ENCODE measurements at places on chromosomes 2 and 18.

GRCh38 chr2:37013315-37013641 is 46.9 kb upstream of the STRN start:
- DNase-seq: no peak

GRCh38 chr2:38499548-38500282 is 103.0 kb downstream of the HNRNPLL start:
- DNase-seq: no peak

GRCh38 chr18:23391156-23391555 is 61.9 kb upstream of the RIOK3 start:
- no peak for DNase-seq

- DNase-seq: no peak
Observed at GRCh38 chr2:188450732-188451483, 159.2 kb downstream of the GULP1 start.

- no peak for DNase-seq
Observed at GRCh38 chr2:39153312-39153711, 32.5 kb upstream of the SOS1 start.

- no peak for DNase-seq
Observed at GRCh38 chr2:158965107-158965506, 3.3 kb upstream of the TANC1 start.

DNA sequence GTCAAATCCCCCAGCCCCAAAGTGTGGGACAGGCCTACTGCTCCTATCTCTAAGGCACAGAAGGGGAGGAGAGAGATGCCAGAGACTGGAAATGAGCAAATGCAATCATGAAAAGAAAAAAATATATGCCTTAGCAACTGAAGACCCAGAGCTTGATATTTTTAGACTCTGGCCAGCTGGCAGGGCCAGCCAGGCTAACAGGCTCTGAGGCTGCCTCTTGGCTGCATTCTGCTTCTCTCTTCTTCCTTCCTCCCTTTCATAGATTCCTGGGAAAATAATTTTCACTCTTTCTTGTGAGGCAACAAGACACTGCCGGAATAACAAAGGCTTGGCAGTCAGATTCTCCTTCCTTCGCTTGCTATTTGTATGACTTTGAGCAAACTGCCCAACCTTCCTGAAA is 209.1 kb downstream of the RAD51AP2 start:
- no peak for DNase-seq

GRCh38 chr18:79465392-79465991 is 69.8 kb downstream of the NFATC1 start:
- no peak for DNase-seq

DNA sequence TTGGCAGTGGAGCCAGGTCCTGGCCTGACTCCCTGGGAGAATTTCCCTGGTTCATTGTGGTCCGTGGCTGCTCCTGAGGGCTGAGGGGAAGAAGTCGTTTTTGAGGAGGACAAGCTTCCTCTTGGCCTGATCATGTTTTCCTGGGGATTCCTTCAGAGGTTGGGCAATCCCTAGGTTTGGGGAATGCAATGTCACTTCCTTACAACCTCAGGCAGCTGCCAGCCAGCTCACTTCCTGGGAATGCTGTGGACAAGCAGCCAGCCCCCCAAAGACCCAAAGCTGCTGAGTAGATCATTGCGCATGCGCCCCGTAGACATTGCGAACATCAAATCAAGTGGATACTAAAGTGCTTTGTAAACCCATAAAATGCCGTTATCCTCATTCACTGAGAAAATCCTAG is 7.7 kb upstream of the DNMT3A start:
- no peak for DNase-seq

GRCh38 chr2:203679401-203679800 is 27.0 kb upstream of the CD28 start:
- DNase-seq: no peak

GRCh38 chr2:138058427-138058826 is 94.2 kb downstream of the HNMT start:
- DNase-seq: no peak

GRCh38 chr2:74548900-74549826 is 4.6 kb downstream of the LOXL3 start:
- no peak for DNase-seq

DNA sequence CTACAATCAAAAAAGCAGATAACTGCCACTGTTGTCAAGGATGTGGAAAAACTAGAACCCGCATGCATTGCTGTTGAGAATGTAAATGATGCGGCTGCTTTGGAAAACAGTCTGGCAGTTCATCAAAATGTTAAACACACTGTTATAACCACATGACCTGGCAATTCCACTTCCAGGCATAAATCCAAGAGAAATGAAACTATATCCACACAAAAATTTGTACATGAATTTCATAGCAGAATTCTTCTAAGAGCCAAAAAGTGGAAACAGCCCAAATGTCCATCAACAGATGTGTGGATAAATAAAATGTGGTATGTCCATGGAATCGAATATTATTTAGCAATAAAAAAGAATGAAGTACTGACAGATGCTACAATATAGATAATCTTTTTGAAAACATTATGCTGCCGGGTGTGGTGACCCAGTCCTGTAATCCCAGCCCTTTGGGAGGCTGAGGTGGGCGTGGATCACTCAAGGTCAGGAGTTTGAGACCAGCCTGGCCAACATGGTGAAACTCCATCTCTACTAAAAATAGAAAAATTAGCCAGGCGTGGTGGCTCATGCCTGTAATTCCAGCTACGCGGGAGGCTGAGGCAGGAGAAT is 32.0 kb downstream of the ERCC3 start:
- DNase-seq: no peak

GRCh38 chr18:45847119-45847518 is 21.6 kb downstream of the SIGLEC15 start:
- DNase-seq: no peak

GRCh38 chr18:3966642-3967358 is 488.3 kb downstream of the DLGAP1 start:
- DNase-seq: no peak

DNA sequence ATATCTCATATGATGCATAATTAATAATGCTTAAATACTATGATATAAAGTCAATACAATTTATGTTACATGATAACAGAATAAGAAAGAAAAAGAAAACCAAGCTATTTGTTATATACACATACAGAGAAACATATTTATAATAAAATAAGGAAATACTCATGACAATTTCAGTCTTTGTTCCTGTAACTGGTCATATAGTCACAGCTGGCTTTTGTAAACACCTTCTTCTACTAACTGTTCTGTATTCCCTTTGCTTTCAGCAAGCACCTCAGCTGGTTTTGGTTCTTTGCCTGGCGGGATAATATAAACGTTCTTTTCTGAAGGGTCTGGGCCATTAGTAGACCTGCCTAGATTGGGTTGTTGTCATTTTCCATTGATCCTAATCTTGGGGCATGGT is 158.5 kb downstream of the COPS8 start:
- no peak for DNase-seq

GRCh38 chr2:173667014-173667413 is 298.2 kb downstream of the SP3 start:
- no peak for DNase-seq

- DNase-seq: no peak
Observed at GRCh38 chr2:98560256-98560771, 48.0 kb downstream of the COA5 start.

DNA sequence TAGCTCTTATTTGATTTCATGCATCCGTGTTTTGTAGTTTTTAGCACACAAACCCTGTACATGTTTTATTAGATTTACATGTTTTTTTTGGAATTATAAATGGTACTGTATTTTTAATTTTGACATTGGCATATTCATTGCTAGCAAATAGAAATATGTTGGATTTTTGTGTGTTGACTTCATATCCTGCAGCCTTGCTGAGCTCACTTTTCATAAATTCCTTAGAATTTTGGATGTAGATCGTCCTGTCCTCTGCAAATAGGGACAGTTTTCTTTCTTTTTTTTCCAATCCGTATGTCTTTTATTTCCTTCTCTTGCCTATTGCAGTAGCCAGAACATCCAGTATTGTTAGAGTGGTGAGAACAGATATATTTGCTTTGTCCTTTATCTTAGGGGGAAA is 46.7 kb upstream of the GPR17 start:
- no peak for DNase-seq

DNA sequence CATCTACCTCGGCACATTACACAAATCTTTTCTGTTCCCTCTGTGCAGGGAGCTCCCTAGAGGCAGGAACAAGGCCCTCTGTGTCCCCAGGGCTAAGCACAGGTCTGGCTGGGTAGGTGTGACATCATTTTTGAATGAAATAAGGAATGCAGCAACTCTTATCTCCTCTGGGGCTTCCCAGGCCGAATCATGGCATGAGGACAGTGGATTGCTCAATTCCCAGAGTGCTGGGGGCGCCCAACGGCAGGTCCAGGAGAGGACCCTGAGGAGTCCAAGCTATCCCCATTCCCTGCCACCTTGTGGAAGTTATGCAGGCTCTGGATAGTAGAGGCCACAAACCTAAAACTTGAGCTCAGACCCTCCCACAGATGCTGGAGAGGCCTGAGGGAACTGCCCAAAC is 158.0 kb upstream of the RAB6C start:
- DNase-seq: no peak

- no peak for DNase-seq
Observed at GRCh38 chr18:8003878-8004675, 437.0 kb downstream of the PTPRM start.

DNA sequence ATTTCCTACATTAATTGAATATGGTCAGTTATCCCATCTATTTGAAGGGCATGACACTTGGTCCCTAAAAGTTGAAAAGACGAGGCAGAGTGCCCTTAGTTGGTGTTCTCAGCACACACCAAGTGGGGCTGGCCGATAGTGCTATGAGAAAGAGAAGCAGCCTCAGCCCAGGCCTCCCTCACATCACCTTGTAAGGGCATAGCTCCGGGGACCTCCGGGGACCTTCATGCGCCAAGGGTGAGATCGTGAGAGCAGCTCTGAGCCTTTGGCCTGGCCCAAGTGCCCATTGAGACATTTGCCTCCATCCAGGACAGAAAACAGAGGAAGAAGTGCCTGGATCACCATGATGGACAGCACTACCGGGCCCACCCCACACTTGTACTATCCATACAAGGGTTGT is 244.3 kb upstream of the COPS8 start:
- DNase-seq: no peak

DNA sequence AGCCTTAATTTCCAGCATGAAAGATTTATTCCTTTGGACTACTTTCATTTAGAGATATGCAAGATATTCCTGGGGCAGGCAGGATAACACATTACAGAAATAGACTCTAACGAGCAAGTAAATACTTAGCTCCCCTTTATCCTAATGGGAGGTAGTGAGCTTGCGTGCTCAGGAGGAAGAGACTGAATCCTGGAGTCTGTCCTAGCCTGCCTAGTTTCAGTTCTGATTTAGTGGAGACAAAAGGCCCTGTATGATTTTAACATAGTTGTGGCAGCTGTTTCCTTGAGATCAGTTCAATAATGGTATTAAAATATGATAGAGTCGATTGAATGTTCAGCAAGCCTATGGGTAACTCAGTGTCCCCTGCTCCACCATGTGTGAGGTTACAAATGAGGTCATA is 109.5 kb downstream of the FMNL2 start:
- no peak for DNase-seq

- no peak for DNase-seq
Observed at GRCh38 chr2:177195194-177195593, 17.4 kb upstream of the HNRNPA3 start.

GRCh38 chr2:39094717-39095363 is 26.0 kb downstream of the SOS1 start:
- no peak for DNase-seq

GRCh38 chr2:171342067-171342413 is 91.8 kb downstream of the METTL8 start:
- DNase-seq: no peak

- no peak for DNase-seq
Observed at GRCh38 chr2:236670235-236670620, 100.6 kb downstream of the ACKR3 start.

- DNase-seq: no peak
Observed at GRCh38 chr2:168565112-168565511, 109.0 kb downstream of the CERS6 start.

GRCh38 chr2:238387332-238387731 is 39.4 kb upstream of the ASB1 start:
- DNase-seq: no peak

GRCh38 chr2:226488034-226488433 is 311.6 kb downstream of the IRS1 start:
- DNase-seq: no peak

DNA sequence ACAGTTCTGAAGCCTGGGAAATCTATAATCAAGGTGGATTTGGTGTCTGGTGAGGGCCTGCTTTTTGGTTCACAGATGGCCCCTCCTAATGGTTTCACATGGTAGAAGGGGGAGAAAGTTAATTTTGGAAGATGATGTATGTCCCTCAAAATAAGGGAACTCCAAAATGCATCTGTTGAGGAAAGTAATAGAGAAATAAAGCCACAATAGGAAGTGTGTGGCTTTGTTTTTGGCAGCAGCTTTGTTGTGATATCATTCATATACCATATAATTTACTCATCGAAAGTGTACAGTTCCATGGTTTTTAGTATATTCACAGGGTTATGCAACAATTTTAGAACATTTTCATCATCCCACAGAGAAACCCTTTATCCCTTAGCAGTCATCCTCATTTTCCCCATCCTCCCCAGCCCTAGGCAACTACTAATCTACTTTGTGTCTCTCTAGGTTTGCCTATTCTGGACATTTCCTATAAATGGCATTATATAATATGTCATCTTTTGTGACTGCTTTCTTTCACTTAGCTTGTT is 274.0 kb upstream of the FAM98A start:
- DNase-seq: no peak

DNA sequence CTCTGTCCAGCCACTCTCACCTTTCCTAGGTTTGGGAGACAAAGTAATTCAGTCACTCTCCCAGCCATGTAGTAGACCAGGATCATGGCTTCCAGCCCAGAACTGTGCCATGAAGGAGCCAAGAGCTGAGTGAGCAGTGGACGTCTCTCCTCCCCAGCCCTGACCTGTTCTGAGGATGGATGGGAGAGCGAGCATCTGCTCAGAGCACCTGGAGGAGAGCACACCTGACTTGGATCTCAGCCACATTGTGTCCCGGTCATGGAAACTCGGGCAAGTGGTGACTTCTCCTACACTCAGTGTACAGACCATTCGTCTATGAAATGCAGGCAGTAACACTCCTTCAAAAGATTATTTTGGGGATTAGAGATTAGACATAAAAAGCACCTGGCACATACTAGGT is 299.7 kb downstream of the TNS1 start:
- no peak for DNase-seq

DNA sequence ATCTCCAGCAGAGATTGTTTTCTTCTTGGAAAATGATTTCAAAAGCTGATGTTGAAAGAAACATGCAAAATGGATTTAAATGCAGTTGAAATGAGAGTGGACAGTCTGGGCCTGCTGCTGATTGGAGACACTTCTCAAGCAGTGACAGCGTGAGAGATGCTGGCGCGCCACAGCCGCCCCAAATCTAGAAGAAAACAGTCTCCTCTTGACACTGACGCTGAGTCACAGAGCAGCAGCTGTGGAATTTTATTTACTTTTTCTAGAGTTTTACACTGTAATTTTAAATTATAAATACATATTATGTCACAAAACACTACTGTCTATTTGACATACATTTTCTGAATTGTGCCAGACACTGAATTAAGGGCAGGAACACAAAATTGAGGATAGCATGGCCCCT is 121.8 kb upstream of the TMEM200C start:
- DNase-seq: no peak

Measured in activated T-cell treated with anti-CD3 and anti-CD28 coated beads, Interleukin-2, amount 50 U/mL, for 1 hour (primary cell).